ENCODE measurements at places on chromosomes 7 and 10.

DNA sequence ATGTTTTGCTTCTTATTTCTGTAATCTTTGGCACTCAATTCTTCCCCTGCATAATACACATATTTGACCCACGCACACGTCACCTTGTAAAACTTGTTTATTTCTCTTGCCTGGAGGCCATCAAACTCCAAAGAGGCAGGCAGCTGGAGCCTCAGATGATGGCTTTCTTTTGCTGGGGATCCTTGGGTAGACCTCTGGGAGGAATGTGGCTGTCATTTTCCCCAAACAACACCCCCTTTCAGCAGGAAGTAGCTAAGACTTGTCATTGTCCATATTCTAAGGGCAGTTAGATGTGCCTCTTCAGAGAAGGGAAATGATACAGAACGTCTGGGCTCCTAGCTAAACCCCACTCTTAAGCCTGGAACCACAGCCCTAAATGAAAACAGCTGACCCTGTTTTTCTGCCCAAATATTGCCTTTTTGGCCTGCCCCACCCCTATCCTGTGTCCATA is 111.3 kb downstream of the ITGB8 start:
- DNase-seq: no peak

- peak; percentile 43 for DNase-seq
Observed at GRCh38 chr7:12490107-12490688, 80.3 kb upstream of the SCIN start.

- DNase-seq: no peak
Observed at GRCh38 chr7:70372768-70373515, 759.0 kb upstream of the GALNT17 start.

- DNase-seq: no peak
Observed at GRCh38 chr7:28533731-28534531, 121.6 kb downstream of the CREB5 start.

GRCh38 chr7:141281311-141281710 is 207.4 kb downstream of the TMEM178B start:
- no peak for DNase-seq

GRCh38 chr7:144830024-144830785 is 5.6 kb downstream of the TPK1 start:
- DNase-seq: no peak

DNA sequence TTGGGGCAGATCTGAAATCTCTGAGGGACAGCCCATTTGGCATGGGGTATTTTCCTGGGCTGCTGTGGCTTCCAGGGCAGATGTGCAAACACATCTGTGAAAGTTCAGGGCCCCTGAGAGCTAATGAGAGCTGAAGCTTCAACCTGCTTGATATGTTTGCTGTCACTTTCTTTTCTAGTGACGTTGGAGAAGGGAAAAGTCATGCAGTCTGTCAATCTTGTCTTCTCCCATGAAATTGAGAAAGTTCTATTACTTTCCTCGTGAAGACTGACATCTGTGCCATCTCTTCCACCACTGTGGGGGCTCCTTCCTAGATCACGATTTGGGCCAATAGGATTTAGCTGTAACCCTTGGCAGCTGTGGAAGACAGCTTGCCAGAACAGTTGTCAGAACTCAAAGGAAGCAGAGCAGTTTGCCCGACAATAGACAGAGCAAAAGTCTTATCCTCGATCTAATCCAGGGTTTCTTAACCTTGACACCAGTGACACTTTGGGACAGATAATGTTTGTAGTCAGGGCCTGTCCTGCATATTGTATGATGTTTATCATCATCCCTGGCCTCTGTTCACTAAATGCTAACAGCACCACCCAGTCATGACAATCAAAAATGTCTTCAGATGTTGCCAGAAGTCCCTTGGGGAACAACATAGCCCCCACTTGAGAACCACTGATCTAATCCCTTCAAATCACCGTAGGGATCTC is 586.5 kb downstream of the LRMDA start:
- no peak for DNase-seq

GRCh38 chr7:127900141-127900540 is 131.1 kb downstream of the LRRC4 start:
- no peak for DNase-seq
